ENCODE measurements at places on chromosomes 1 and 21. TPM values are rescaled to one million over a fixed set of nuclear protein-coding genes. Genes with fewer than 3 reads are reported as not detected.

DNA sequence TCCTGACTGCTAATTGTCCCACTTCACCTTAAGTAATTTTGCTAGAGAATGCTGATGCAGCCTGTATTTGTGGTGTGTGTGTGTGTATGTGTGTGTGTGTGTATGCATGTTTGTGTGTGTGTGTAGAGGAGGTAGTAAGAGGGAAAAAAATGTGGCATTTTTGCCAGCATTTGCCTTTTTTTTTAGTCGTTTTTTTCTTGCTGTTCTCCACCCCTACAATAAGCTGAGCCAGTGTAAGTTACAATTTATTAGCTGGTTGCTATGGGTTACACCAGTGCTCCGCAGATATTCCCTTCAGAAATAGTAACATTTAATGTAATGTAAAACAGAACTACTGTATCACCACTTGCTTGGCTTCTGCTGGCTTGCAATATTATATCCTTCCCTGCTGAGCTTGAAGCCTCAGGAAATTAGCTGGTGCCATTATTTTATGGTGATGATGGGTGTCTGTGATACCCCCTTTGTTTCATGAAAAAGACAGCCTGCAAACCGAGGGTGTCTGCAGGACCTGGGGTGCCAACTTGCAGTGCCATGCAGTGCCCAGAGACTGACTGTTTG is 23.4 kb upstream of the IGSF3 start:
- no peaks in the 10 kb centered on the region for H3K27me3 ChIP-seq
- no peaks in the 10 kb centered on the region for H3K4me1 ChIP-seq
- no peak for DNase-seq
- H3K27ac ChIP-seq = no peak overlapping the region

- H3K36me3 ChIP-seq = no peaks in the 10 kb centered on the region
- no peaks in the 10 kb centered on the region for H3K27me3 ChIP-seq
- no peaks in the 10 kb centered on the region for H3K4me1 ChIP-seq
- H3K4me3 ChIP-seq = no peak overlapping the region
These were observed 3.3 kb downstream of the C21orf58 start for GRCh38 chr21:46320331-46320801.

DNA sequence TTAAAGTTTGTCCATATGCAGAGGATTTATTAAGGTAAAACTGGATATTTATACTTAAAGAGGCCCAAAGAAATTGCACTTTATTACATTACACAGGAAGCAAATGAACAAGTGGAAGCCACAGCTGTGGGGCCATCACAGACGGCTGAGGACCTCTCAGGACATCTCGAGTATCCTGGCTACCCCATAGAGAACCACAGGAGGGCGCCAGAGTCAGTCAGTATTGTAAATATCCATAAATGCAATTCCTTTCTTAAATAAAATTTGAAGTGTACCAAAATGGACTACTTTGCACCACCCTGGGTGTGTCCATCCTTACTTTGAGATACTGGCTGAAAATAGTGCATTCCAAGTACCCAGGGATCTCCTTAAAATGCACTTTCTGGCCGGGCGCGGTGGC is 257.2 kb downstream of the MRPL39 start:
- no peaks in the 10 kb centered on the region for H3K36me3 ChIP-seq
- no peak overlapping the region for H3K4me3 ChIP-seq
- H3K4me1 ChIP-seq = no peaks in the 10 kb centered on the region
- H3K27ac ChIP-seq = no peak overlapping the region
- no peaks in the 10 kb centered on the region for H3K27me3 ChIP-seq

DNA sequence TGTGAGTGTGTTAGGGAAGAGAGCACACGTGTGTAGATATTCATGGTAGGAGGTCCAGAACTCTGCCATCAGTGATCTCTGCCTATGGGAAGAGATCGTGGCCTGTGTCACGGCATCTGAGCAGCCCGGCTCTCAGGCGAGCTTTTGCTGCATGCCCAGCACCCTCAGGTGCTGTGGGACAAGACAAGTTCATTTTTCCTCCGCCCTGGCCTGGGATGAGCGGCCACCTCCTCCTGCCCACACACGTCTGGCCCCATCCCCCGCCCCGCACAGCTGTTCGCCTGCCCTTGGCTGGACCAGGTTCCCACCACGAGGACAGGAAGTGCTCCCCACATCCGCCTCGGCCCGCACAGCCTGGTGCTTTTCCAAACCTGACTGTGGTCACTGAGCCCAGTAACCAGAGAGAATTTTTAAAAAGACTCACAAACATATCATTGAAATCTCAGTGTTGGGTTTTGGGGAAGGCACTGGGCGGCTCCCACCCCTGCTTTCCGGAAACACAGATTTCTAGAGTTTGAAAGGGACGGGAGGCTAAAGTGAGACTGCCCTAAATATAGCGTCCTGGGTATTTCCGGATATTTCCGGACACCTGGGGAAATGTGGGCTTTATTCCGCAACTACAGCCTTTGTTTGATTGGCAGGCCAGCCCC is 18.0 kb downstream of the BMP8A start:
- H3K4me3 ChIP-seq = no peak overlapping the region
- DNase-seq = no peak
- no peaks in the 10 kb centered on the region for H3K36me3 ChIP-seq
- no peaks in the 10 kb centered on the region for H3K4me1 ChIP-seq

DNA sequence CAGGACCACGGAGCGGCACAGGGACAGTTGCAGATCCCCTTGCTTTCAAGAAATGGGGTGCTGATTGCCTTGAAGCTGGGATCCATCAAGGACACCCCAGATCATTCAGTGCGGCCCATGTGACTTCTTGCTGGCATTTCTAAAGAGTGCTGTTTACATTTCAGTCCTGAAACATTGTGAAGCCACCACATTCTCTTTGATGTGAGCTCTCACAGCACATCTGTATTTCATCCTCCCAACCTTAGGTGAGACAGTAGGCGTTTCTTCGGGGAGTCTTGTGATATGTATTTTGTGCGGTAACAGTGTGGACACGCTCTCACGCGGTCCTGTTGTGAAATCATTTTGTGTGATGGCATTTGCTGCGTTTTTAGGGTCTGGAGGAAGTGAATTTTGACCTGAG is 57.2 kb downstream of the CACHD1 start:
- no peaks in the 10 kb centered on the region for H3K27me3 ChIP-seq
- H3K4me1 ChIP-seq = peaks cover 4% of the 10 kb centered on the region
- H3K36me3 ChIP-seq = no peaks in the 10 kb centered on the region
- no peak overlapping the region for H3K4me3 ChIP-seq

GRCh38 chr1:156124557-156125483 is 10.3 kb downstream of the LMNA start:
- no peak for DNase-seq
- no peak overlapping the region for H3K4me3 ChIP-seq
- H3K4me1 ChIP-seq = peaks cover 22% of the 10 kb centered on the region
- peak overlapping the region; percentile 95 for H3K27ac ChIP-seq
- H3K27me3 ChIP-seq = no peaks in the 10 kb centered on the region

GRCh38 chr1:202015662-202015937 is 5.2 kb downstream of the ELF3 start:
- peaks cover 4% of the 10 kb centered on the region for H3K4me1 ChIP-seq
- H3K27ac ChIP-seq = no peak overlapping the region
- peaks cover 34% of the 10 kb centered on the region for H3K36me3 ChIP-seq

DNA sequence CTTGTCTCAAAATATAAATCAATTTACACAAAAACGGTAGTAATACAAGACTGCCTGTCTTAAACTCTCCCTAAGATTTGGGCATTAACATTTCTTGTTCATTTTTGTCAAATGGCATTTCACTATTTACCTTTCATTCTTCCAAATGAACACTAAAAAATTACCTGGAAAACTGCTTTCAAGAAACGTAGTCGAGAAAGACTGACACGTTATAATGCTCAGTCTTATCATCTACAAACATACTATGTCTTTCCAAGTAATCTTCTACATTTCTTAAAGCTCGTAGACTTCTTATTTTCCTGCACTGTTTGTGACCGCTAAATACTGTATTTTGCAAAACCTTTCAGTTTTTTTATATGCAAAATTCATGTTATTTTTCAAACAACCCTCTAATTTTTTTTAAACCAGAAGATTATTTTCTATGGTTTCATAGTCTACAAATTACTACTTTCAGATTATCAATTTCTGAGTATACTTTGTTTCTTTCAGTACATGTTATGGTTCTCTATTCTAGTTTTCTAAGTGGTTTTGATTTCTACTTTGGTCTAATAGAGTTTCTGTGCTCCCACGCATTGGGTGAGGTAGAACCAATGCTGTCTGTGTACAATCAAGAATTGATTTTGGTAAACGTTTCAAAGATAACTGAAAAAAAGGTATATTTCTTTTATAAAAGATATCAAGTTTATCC is 336.4 kb downstream of the SMYD3 start:
- no peaks in the 10 kb centered on the region for H3K4me1 ChIP-seq
- no peak for DNase-seq

GRCh38 chr1:39086865-39087409 is 60.8 kb downstream of the NDUFS5 start:
- H3K27me3 ChIP-seq = peaks cover 21% of the 10 kb centered on the region
- no peaks in the 10 kb centered on the region for H3K4me1 ChIP-seq
- no peaks in the 10 kb centered on the region for H3K36me3 ChIP-seq
- H3K27ac ChIP-seq = peak overlapping the region; percentile 34
- no peak overlapping the region for H3K4me3 ChIP-seq
- DNase-seq = no peak

- no peak overlapping the region for H3K4me3 ChIP-seq
- H3K27ac ChIP-seq = no peak overlapping the region
- no peaks in the 10 kb centered on the region for H3K27me3 ChIP-seq
- H3K36me3 ChIP-seq = no peaks in the 10 kb centered on the region
These were observed 35.2 kb upstream of the PLA2G4A start for GRCh38 chr1:186793582-186793927.

DNA sequence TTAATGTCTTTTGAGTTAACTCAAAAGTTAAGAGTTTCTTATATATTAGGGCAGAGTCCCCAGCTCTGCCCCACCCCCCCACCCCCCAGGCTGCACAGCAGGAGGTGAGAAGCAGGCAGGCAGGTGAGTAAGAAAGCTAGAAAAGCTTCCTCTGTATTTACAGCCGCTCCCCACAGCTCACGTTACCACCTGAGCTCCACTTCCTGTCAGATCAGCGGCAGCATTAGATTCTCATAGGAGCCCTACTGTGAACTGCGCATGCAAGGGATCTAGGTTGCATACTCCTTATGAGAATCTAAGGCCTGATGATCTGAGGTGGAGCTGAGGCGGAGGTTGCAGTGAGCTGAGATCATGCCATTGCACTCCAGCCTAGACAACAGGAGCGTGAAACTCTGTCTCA is 81.9 kb downstream of the SIM2 start:
- no peaks in the 10 kb centered on the region for H3K4me1 ChIP-seq
- H3K36me3 ChIP-seq = no peaks in the 10 kb centered on the region
- H3K27me3 ChIP-seq = no peaks in the 10 kb centered on the region
- H3K4me3 ChIP-seq = no peak overlapping the region

- H3K36me3 ChIP-seq = no peaks in the 10 kb centered on the region
- no peak overlapping the region for H3K27ac ChIP-seq
- no peaks in the 10 kb centered on the region for H3K4me1 ChIP-seq
- H3K4me3 ChIP-seq = no peak overlapping the region
- DNase-seq = no peak
These were observed 20.1 kb downstream of the NTPCR start for GRCh38 chr1:232970508-232970907.

DNA sequence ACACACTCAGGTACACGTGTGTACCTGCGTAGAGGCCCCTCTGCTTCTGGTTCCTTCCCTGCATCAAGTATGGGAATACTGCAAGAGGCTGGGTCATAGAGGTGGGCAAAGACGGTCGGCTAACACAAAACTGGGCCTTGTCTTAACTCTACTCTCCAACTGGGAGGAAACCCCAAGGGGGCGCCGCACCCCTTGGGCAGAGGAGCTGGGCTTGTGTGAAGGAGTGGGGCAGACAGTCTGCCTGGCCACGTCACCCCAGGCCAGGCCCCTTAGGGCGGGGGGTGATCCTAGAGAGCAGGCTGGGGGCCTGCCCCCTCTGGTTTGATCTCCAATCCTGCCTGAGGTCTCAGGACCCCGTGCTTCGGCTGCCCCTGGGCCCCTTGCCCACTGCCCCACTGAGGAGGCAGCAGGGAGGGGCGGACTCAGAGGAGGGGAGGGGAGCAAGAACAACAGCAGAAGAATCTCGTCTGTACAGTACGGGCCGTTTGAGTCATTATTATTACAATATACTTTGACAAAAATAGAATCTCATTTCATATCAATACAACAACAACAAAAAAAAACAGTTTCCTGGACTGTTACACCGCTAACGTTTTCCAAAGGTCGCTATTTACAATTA is 34.7 kb downstream of the MEF2D start:
- no peak for DNase-seq
- H3K4me3 ChIP-seq = no peak overlapping the region
- peak overlapping the region; percentile 85 for H3K27ac ChIP-seq

- no peak overlapping the region for H3K4me3 ChIP-seq
- no peak overlapping the region for H3K27ac ChIP-seq
- DNase-seq = no peak
- no peaks in the 10 kb centered on the region for H3K27me3 ChIP-seq
- H3K36me3 ChIP-seq = no peaks in the 10 kb centered on the region
These were observed 46.0 kb upstream of the OLIG2 start for GRCh38 chr21:32979598-32980268.

DNA sequence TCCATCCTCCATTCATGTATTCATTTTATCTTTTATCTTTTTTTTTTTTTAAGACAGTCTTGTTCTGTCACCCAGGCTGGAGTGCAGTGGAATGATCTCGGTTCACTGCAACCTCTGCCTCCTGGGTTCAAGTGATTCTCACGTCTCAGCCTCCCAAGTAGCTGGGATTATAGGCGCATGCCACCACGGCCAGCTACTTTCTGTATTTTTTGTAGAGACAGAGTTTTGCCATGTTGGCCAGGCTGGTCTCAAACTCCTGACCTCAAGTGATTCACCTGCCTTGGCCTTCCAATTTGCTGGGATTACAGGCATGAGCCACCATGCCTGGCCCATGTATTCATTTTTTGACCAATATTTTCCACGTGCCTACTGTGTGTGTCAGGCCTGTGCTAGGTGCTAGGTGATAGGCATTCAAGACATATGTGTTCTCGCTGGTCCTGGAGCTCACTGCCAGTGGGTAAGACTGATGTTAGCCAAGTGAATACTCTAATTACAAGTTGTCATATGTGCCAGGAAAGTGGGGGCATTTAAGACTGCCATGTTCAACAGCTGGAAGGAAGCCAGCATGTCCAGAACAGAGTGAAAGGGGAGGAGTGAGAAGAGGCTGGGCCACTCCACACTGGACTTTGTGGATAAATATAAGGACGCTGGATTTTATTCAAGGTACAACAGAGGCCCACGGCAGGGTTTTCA is 5.3 kb upstream of the CELSR2 start:
- no peaks in the 10 kb centered on the region for H3K27me3 ChIP-seq
- peaks cover 19% of the 10 kb centered on the region for H3K4me1 ChIP-seq
- H3K4me3 ChIP-seq = no peak overlapping the region
- no peak overlapping the region for H3K27ac ChIP-seq

CAMK2N1 gene
- 2.4 TPM for total RNA-seq

CCDC27 gene
- not detected for total RNA-seq

LEMD1 gene
- not detected for total RNA-seq

TIAM1 gene
- 44.7 TPM for total RNA-seq

SPRR1B gene
- total RNA-seq = not detected

TMEM50A gene
- 62.1 TPM for total RNA-seq

IFFO2 gene
- 19.2 TPM for total RNA-seq

OPTC gene
- not detected for total RNA-seq

CHRNB2 gene
- not detected for total RNA-seq

LCE3E gene
- not detected for total RNA-seq
